ENCODE measurements at places on chromosomes 7 and 10. TPM values are rescaled to one million over a fixed set of nuclear protein-coding genes. Genes with fewer than 3 reads are reported as not detected.

GRCh38 chr7:46742601-46743000 lies 821.5 kb upstream of the IGFBP3 start:
- no peak overlapping the region for H3K27ac ChIP-seq
- H3K36me3 ChIP-seq: no peaks in the 10 kb centered on the region
- H3K27me3 ChIP-seq: no peaks in the 10 kb centered on the region
- DNase-seq: no peak

DNA sequence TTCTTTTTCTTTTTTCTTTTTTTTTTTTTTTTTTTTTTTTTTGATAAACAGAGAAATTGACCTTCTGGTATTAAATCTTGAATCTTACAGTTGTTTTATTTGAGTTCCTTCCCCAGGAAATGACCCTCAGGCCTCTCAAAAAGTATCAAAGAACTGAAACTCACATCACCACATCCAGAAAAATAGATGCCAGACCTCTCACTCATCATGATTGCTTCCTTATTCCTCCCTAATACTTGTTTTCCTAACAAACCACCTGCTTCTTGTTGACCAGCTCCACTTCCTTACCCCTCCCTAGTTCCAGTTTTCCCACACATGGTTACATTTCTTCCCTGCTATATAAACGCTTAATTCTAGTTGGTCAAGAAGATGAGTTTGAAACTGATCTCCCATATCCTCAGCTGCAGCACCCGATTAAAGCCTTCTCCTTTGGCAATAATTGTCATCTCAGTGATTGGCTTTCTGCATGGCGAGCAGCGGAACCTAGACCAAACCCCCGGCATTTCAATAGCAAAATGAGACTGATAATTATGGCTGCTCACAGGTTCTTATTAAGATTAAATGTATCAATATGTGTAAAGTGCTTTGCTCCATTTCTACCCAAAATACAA lies 681.1 kb upstream of the AUTS2 start:
- H3K27me3 ChIP-seq: no peaks in the 10 kb centered on the region
- no peak overlapping the region for H3K4me3 ChIP-seq
- no peaks in the 10 kb centered on the region for H3K4me1 ChIP-seq
- H3K27ac ChIP-seq: no peak overlapping the region
- no peaks in the 10 kb centered on the region for H3K36me3 ChIP-seq
- DNase-seq: no peak

The ASB10 gene
- total RNA-seq: not detected

The LRRC18 gene
- total RNA-seq: not detected

The ATAD1 gene
- total RNA-seq: 34.7 TPM
